ENCODE measurements at places on chromosomes 16 and 17.

DNA sequence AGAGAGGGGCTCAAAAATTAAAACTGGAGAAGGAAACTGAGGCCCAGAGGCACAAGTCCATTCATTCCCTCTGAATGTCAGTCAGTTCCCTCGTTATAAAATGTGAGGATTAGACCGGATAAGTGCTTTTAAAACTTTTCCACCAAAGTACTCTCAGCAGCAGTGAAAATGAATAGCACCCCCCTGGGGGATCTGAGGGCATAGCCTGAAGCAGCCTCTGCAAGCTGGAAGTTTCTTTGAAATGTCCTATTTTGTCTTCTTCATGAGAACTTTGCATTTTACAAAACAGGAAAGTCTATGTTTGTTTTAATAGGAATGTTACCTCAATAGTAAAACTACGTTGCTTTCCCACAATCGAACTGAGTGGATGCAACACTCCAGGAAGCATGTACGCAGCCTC lies 273.0 kb downstream of the CEP112 start:
- no peak for DNase-seq

DNA sequence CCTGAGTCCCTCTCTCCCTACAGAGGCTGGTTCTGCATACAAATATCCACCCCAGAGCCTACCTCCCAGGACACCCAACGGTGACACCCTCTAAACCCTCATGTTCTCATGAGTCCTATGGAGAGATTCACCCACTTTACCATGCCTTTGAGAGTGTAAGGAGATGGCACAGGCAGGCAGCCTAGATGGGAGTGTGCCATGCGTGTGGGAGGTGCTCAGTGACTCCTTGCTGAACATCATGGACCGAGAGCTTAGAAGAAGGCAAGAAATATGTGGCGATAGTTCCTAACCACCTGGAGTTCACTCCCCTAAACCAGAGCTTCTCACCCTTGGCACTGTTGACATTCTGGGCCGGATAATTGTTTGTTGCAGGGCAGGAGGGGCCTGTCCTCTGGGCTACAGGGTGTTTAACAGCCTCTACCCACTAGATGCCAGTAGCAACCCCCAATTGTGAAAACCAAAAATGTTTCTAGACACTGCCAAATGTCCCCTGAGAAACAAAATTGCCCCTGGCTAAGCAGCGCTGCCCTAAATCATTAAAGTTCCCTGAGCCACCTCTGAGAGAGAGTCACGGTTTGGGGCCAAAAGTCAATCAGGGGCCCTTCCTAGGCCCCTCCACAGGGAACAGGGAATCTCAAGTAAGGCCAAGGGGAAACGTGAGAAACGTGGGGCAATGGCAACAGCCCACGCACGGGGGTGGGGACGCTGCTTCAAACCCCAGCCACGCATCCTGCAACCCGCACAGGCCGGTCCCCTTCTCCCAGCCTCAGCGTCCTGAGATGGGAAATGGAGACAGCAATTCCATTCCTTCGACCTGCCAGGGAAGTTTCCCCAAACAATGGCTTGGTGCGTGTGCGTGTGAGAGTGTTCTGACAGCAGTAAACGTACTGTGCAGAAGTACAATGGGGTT lies 66.8 kb downstream of the C16orf78 start:
- no peak for DNase-seq

DNA sequence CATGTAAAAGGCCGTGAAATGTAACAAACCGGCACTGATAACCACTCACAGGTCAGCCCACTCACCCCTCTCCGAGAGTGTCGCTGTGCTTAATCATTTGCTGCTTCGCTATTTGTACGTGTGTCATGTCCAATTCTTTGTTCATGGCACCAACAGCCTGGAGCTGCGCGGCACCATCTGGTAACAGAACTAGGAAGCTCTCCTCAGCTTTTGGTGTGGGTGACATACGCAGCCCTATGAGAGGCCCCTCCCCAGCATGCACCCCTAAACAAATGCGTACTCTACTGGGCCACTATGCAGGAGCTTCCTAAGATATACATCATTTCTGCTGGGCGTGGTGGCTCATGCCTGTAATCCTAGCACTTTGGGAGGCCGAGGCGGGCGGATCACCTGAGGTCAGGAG lies 2.3 kb upstream of the PECAM1 start:
- DNase-seq, result peak; percentile 26

DNA sequence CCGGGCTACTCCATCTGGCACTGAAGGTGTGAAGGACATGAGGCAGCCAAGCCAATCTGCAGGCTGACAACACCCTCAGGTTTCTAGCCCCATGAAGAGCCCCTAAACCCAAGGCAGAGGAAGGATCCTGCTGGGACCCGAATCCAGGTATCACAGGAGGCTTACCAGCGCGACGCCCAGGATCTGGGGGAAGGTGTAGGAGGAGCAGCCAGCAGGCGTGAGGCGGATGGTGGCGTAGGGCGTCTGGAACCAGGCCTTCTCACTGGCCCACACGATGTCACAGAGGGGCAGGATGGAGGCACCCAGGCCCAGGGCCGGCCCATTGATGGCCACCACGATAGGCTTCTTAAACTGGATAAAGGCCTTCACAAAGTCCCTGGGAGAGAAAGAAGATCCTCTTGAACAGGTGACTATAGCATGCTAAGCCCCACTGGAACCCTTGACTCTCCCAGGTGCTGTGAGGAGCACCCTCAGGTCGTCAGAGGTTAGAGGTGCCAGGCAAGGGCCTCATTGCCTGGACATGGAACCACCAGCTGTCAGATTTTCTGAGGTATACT lies 71.7 kb downstream of the DYNLRB2 start:
- DNase-seq, result no peak

GRCh38 chr16:85279825-85280545 lies 167.7 kb upstream of the CIBAR2 start:
- DNase-seq, result no peak

GRCh38 chr17:40608061-40608581 lies 39.5 kb downstream of the SMARCE1 start:
- no peak for DNase-seq

GRCh38 chr17:4004517-4005295 lies 40.5 kb upstream of the ATP2A3 start:
- peak; percentile 60 for DNase-seq

GRCh38 chr17:82864713-82865248 lies 25.0 kb upstream of the ZNF750 start:
- DNase-seq, result no peak

GRCh38 chr17:14919631-14920213 lies 345.4 kb downstream of the PMP22 start:
- DNase-seq, result no peak

All from activated naive CD4-positive, alpha-beta T cell treated with anti-CD3 and anti-CD28 coated beads, Interleukin-2, amount 50 U/mL, for 16 hours (primary cell).